Heart left ventricle (tissue), 16 donors: ENCODE measurements at places on chromosomes 2 and 18. TPM values are rescaled to one million over a fixed set of nuclear protein-coding genes. Genes with fewer than 3 reads are reported as not detected.

The CRIM1 gene
- total RNA-seq, result 113 TPM

DNA sequence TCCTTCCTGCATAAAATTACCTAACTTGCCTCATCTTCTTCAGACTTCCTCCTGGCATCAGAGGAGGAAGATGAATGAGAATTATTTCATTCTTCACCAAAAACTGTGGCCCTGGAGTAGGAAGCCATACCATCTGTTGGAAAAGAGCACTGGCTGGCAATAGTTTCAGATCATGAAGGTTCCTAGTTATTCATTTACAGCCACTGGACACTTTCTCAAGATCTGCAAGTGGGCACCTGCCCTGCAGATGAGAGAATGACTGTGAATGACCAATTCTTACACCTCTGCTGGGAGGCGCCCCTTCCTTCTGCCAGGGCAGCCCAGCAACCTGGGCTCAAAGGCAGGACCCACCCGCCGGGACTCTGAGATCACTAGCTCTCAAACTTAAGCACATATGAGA is 13.0 kb downstream of the DIPK1C start:
- no peak for DNase-seq

- no peak for DNase-seq
Observed at GRCh38 chr2:228901531-228901930, 369.6 kb downstream of the PID1 start.

- no peak for DNase-seq
Observed at GRCh38 chr2:54499661-54500060, 43.5 kb downstream of the SPTBN1 start.

DNA sequence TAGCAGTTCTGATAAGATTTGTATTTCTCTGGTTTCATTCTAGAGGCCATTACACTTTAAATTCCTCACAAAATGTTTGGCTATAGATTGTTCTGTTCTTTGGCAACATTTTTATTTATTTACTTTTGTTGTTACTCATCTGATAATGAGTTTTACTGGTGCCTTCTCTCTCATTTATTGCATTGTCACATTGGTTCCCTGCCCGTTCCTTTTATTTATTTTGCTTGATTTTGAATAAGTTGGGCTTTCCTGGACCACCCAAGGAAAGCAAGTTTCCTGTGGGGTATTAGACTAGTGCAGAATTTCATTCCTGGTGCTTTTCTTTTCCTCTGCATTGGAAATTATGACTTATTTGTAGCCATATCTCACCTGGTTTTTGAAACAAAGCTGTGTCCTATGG is 232.0 kb downstream of the SOCS6 start:
- DNase-seq, result no peak
